ENCODE measurements at places on chromosomes 16 and 17.

DNA sequence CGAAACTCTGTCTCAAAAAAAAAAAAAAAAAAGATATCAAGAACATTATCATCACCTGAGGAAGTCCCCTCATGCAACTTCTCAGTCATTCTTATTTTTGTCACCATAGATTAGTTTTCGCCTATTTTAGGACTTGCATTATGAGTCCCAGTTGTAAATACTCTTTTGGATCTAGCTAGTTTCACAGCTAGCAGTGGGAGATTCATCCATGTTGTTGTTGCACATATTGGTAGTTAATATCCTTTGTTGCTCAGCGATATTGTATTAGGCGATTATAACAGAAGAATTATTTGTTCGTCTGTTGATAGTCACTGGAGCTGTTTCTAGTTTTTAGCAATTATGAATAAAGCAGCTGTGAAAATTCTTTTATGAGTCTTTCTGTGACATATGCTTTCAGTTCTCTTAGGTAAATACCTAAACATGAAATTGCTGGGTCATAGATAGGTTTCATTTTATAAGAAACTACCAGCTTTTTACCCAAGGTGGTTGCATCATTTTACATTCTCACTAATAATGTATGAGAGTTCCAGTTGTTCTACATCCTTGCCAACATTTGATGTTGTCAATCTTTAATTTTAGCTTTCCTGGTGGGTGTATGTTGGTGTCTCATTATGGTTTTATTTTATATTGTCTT, 40.7 kb upstream of the MAP3K14 start:
- peaks cover 3% of the 10 kb centered on the region for H3K27me3 ChIP-seq
- H3K36me3 ChIP-seq: no peaks in the 10 kb centered on the region
- DNase-seq: no peak
- peaks cover 4% of the 10 kb centered on the region for H3K4me1 ChIP-seq
- H3K27ac ChIP-seq: no peak overlapping the region

GRCh38 chr17:41211845-41212466, 14.5 kb upstream of the KRTAP9-2 start:
- DNase-seq: no peak
- H3K27me3 ChIP-seq: no peaks in the 10 kb centered on the region
- no peaks in the 10 kb centered on the region for H3K36me3 ChIP-seq
- no peak overlapping the region for H3K4me3 ChIP-seq

- H3K36me3 ChIP-seq: peaks cover 94% of the 10 kb centered on the region
- no peak overlapping the region for H3K4me3 ChIP-seq
- H3K27ac ChIP-seq: no peak overlapping the region
- H3K4me1 ChIP-seq: peaks cover 69% of the 10 kb centered on the region
- no peak for DNase-seq
These were observed 20.3 kb downstream of the GGA3 start for GRCh38 chr17:75241143-75241430.

- no peaks in the 10 kb centered on the region for H3K4me1 ChIP-seq
- H3K36me3 ChIP-seq: no peaks in the 10 kb centered on the region
- no peak overlapping the region for H3K4me3 ChIP-seq
- H3K27ac ChIP-seq: no peak overlapping the region
- H3K27me3 ChIP-seq: no peaks in the 10 kb centered on the region
These were observed 146.4 kb downstream of the IRX3 start for GRCh38 chr16:54140057-54140787.

- H3K27me3 ChIP-seq: peaks cover 4% of the 10 kb centered on the region
- no peaks in the 10 kb centered on the region for H3K36me3 ChIP-seq
- peak; percentile 76 for DNase-seq
- no peak overlapping the region for H3K27ac ChIP-seq
- peaks cover 8% of the 10 kb centered on the region for H3K4me1 ChIP-seq
- H3K4me3 ChIP-seq: no peak overlapping the region
These were observed 18.3 kb upstream of the WFIKKN2 start for GRCh38 chr17:50816771-50817751.

Data from CD4-positive, alpha-beta T cell (primary cell).